Progenitor cell of endocrine pancreas (in vitro differentiated cells): ENCODE measurements at places on chromosomes 4 and X.
A peak's percentile ranks its signal among the peaks of the same experiment; 100 is the strongest.

- DNase-seq, result no peak
Measured at GRCh38 chr4:54513204-54513603, 144.6 kb upstream of the KIT start.

GRCh38 chr4:3441501-3442459, at the start of gene HGFAC:
TSS of gene HGFAC (plus strand) at chr4:3441968. CDS start at chr4:3442002, 34 bp downstream.
- no peak for DNase-seq

DNA sequence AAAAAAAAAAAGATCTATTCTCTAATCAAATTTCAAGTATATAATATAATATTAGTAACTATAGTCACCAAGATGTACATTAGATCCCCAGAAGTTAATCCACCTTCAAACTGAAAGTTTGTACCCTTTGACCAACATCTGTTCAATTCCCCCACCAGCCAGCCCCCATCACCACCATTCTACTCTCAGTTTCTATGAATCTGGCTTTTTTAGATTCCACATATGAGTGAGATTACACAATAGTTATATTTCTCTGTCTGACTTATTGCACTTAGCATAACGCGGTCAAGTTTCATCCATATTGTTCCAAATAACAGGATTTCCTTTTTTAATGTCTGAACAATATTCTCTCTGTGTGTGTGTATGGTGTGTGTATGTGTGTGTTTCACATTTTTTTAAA, 33.7 kb upstream of the VMA21 start:
- DNase-seq, result no peak

GRCh38 chr4:137471461-137471860, 60.8 kb downstream of the PCDH18 start:
- DNase-seq, result no peak

DNA sequence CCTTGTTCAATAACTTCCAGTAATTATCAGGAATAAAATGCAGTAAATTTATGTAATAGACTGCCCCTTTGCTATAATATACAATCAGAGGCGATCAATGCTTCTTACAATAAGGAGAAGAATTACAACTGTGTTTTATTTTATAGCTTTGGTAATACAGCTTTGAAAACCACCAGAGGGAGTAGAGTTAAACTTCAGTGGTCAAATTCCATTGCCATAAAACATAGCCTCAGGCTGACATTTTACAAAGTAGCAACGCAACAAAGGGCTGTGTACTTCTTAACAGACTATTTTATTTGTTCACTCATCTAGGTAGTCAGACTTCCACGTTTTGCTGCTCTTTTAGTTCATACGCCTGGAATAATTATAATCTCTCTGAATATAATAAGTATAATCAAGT, 58.5 kb downstream of the TEX13C start:
- no peak for DNase-seq

DNA sequence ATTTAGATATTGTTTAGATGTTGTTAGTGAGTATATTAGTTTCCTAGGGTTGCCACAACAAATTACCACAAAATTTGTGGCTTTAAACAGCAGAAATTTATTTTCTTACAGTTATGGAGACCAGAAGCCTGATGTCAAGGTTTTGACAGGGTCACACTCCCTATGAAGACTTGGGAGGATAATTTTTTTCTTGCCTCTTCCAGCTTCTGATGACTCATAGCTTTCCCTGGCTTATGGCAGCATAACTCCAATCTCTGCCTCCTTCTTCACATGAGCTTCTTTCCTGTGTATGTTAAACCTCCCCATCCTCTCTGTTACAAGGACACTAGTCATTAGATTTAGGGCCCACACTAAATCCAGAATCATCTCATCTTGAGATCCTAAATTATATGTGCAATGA, 20.9 kb upstream of the RAB40A start:
- DNase-seq, result no peak

DNA sequence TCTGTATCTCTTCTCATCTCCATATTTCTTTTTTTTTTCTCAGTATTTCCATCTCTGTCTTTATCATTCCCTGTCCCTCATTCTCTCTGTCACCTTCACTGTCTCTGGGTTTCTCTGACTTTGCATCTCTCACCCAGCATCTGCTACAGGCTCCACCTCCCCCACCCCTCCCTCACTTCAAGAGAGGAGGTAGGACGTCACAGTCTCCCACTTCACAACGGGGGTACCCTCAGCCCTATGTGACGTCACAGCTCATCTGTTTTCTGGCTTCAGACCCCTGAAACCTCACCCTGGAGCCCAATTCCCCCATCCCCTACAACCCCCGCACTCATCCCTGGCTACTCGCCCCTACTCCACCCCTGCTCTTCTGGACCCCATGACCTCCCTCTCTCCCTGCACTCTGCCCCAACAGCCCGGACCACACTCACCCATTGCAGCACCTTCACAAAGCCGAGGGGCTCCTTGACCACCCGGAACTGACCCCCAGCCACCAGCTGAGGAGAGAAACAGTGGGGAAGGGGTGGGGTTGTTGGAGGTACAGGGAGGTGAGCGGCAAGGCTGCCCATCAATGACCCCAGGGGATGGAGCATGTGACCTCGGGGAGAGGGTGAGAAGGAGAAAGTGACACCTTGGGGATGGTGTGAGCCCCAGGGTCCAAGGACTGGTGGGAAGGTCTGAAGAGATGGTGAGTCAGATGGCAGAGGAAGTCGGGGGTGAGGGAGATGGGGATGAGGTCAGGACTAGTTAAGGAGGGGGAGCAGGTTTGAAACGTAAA, 1.3 kb downstream of the SYP start:
- DNase-seq, result no peak

DNA sequence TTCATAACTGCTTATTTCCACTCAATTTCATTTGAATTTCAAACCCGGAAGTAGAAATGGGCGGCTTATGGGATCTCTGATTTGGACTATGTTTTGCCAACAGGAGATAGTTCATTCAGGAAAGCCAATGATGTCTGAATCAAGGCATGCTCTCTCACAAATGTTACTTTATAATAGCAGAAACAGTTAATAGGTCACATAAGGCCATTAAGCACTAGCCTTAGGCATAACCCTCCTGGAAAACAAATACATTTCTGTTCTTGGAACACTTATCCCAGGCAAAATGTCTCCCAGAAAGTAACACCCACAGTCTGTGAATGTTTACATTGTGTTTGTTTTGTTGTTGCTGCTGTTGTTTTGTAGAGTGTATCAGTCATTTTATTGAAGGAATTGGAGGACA, 1347.2 kb upstream of the PCDH7 start:
- no peak for DNase-seq

DNA sequence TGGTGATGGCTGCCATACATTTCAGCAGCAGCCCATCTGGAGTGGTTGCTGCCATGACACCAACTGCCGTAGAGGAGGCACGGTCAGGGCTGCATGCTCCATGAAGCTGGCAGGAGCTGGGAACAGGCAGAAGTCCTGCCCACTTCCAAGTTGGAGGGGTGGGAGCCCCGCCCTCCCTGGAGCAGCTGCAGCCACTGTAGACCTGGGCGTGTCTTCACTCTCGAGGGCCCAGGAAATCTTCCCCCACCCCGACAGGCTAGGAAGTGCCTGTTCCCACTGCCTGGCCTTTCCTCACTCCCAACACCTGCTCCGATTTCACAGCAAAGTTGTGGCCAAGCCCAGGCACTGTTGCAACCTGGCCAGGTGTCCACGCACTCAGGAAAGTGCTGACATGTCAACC, 42.3 kb downstream of the NALF2 start:
- no peak for DNase-seq

- DNase-seq, result no peak
Measured at GRCh38 chr4:23814996-23815660, 74.7 kb downstream of the PPARGC1A start.

DNA sequence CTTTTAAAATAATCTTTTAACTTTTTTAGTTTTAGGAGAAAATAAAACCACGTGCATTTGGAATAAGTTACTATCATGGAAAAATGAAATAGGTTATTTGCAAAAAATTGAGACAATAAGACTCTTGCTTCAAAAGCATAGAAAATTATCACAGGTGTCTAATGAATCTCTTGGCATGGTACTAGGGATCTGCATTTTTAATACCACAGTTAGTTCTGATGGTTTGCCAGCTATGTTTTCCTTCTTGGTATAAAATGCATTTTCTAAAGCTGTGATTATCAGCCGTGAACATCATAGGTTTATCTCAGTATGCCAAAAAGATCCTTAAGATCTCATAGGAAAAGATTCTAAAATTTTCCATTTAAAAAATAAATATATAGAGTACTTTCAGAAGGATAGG, 83.9 kb downstream of the RASL11B start:
- DNase-seq, result no peak

DNA sequence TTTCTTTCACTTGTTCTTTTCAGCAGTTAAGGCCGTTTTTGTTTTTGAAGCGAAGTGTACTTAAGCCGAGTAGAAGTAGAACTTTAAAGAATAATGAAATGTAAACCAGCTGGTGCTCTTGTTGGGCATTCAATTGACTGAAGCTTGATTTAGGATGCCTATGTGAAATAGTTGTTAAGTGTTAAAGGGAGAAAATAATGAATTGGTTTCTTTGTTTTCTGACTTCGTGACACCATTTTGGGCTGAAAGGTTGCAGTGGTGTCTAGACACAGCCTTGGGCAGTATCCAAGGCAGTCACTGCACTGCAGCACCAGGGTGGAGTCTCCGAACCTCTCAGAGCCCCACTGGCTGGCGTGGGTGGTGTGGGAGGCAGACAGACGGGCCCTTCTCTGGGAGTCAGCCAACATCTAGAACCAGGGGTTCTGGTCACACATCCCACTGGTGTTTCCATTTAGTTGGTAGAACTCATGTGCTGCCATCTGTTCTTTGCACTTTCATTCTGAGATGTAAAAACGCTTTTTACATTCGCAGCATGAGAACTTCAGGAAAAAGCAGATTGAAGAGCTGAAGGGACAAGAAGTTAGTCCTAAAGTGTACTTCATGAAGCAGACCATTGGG, 3.5 kb downstream of the UCHL1 start:
- DNase-seq, result no peak

GRCh38 chrX:140744085-140744484, 34.5 kb downstream of the LINC00632 start:
- no peak for DNase-seq

DNA sequence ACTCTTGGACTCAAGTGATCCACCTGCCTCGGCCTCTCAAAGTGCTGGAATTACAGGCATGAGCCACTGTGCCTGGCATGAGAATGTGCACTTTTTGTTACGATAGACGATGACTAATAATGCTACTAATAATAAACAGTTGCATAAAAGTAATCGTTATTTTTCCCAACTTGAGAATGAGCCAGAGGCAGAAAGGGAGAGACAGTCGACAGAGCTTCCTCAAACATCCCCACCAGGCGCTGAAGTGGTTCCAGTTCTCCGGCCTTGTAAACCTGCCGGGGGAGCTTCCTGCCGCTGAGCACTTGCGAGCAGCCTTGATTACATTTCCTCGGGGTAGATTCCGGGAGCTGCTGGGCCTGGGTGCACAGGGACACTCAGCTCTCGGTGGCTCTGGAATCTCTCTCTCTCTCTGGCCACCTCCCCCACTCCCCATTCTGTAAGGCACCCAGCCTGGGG, 8.9 kb upstream of the HTRA3 start:
- no peak for DNase-seq

GRCh38 chr4:144562019-144562705, 83.8 kb upstream of the HHIP start:
- DNase-seq, result no peak

DNA sequence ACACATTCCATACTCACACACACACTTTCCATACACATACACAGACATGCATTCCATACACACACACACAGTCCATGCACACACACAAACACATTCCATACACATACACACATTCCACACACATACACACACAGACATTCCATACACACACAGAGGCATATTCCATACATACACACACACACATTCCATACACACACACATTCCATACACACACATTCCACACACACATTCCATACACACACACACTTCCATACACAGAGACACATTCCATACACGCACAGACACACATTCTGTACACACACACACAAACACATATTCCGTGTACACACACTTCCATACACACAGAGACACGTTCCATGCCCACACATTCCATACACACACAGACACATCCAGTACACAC, 14.8 kb downstream of the LINC00632 start:
- no peak for DNase-seq

DNA sequence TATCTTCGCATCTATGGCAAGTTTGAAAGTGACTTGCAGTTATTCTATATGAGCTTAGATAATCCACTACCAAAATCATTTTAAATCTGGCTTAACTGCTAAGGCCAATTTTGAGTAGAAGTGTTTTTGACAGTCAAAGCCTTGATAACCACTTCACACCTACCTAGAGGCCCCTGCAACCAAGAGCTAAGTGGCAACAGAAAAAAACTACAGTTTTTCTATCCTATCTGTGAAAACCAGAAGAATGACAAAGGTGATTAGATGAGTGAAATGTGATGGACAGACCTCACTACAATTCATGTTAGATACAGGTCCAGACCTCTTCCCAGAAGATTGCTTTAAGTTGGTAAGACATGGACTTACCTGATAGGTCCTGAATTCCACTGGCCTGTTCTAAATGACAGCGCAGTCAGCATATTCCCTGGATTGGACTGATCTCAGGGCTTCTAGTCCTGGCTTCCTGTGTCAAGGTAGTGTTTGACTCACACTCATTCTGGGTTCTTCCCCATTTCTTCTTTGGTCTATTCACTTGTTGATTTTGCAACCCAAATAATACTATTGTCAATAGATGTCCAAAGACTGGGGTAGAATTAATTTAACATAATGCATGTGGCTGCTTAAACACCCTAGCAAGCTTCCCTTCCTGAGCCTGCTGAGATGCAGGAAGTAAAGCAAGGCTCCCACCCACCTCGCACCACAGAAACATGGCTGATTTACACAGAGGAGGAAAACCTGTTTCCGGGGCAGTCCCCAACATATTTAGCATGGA, 65.1 kb downstream of the PPP3CA start:
- no peak for DNase-seq

GRCh38 chr4:77349796-77350195, 192.8 kb downstream of the CCNG2 start:
- no peak for DNase-seq

- DNase-seq, result peak; percentile 10
Measured at GRCh38 chr4:2256156-2256731, 5.7 kb downstream of the MXD4 start.

DNA sequence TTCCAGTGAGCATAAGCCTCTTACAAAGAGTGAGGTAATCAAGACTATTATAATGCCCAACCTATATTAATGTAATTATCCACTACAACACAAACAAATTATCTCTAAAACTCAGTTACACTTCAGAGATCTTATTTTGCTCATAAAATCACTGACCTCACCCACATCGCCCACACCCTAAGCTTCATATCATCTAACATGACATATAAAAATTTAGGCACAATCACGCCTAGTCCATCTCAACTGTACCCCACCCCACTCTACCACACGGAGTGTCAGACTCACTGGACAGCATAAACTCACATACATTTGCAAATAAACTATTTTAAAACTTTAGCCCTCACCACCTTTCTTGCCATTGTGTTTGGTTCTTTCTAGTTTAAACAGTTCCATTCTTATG, 252.4 kb downstream of the PCDH7 start:
- no peak for DNase-seq

GRCh38 chrX:16567681-16568080, 82.3 kb upstream of the S100G start:
- no peak for DNase-seq

DNA sequence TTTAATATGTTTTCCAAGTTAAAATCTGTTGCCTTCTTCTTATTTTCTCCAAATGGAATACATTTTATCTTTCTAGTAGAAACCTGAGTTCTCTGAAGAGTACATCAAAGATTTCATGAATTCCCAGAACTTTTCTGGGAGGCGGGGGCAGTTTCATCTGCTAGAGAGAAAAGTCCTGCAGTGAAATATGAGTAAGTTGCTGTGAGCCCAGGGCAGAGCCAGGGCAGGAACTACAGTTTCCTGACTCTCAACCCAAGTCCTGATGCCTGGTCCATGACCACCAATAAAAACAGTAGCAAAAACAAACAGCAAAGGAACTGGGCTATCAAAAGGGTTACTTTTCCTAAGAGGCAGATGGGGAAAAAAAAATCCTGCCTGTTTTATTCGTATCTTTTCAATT, 239.4 kb upstream of the CTSO start:
- no peak for DNase-seq
